ENCODE measurements at places on chromosomes 2 and 18. TPM values are rescaled to one million over a fixed set of nuclear protein-coding genes. Genes with fewer than 3 reads are reported as not detected.

DNA sequence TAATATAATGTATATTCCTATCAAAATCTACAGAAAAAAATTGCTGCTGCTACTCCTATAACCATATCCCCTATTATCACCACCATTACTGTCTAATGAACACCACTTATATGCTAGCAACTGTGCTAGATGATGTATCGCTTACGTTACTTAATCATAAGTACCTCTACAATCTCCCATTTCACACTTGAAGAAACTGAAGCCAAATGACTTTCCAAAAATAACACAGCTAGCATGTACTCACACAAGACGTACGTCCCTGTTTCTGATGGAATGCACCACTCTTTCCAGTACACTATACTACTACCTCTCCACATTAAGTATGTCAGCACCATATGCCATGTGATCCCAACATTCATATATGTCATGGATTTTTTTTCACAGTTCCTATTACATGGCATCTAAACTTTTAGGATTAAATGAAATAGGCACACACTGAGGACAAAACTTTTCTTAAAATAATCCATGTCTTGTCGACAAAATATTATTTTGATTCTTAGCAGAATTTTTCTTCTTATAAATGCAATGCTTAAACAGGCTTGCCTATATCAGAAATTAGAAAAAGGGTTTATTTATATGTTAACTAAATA is 112.8 kb downstream of the NBAS start:
- DNase-seq, result no peak

GRCh38 chr2:138504546-138505235 is 3.1 kb downstream of the SPOPL start:
- DNase-seq, result no peak

GRCh38 chr18:25192065-25192464 is 159.9 kb downstream of the ZNF521 start:
- no peak for DNase-seq

DNA sequence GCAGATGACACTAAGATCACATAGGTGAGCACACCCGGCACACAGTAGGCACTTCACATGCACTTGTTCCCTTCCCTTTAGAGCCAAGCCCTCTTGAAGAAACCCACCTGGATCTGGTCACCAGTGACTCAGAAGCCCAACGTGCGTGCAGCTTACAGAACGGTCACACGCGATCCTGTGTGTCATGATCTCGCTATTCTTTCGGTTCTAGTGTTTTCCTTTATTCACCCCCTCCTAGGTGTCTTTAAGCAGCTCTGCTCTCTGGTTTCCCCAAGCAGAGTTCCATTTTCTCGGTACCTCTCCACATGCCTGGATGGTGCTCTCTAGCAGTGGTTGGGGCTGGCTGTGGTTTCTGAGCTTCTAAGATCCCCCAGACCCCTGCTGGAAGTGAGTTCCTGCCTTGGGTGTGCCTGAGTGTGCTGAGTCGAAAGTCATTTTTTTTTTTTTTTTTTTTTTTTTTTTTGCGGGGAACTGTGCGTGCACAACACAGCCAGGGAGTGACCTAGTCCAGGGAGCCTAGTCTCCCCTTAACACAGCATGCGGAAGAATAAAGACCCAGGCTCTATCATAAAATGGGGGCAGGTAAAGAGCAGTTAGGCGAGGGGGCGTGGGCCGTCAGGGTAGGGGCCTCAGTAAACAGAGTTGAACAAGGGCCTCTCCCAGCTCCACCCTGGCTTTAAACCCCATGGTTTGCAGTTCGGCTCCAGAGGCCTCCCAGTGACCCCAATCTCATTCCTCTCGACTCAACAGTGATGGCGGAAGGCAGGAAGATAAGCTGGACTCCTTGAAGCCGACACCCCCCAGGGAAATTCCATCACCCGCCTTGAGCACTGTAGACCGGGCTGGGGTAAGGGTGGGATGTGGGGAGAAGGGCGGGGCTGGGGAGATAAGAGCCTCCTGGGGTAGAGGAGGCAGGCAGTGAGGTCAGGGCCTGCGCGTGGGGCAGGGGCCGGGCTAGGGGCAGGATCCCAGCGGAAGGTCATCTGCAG is 29.8 kb upstream of the DNMT3A start:
- peak; percentile 53 for DNase-seq

DNA sequence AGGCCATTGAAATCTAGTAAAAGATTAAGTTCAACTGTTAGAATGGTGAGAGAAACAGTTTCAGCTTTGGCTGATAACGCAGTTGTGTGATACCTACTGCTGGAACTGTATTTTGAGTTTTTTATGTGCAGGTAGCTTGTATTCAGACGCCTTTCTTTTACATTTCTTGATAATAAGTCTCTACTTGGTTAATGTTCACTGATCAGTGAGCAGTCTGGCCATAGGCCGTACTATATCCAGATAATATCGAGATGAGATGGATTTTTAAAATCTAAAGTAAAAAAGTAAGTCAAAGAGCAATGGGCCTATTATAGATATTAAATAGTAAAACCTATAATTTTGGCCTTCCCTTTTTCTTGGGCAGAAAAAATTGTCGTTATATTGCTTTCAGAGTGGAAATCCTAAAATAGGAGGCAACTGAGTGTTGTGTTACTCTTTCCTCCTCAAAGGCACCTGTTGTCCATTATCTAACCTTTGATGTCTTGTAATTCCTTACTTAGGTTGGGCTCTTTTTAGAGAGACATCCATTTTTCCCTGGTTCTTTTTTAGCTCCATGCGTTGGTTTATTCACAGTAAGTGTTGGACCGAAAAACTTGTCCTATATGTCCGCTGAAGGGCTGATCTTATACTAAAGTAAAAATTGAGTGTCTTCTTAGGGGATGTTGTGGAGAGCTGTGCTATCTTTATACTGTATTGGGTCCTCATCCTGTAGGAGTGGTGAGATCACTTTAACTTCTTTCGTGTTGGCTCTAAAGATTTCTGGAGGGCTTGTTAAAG is 1.7 kb downstream of the EML4 start:
- no peak for DNase-seq

UPP2 gene
- polyA plus RNA-seq, result not detected

MC5R gene
- not detected for polyA plus RNA-seq
